ENCODE measurements at places on chromosomes 7 and 10. TPM values are rescaled to one million over a fixed set of nuclear protein-coding genes. Genes with fewer than 3 reads are reported as not detected.

DNA sequence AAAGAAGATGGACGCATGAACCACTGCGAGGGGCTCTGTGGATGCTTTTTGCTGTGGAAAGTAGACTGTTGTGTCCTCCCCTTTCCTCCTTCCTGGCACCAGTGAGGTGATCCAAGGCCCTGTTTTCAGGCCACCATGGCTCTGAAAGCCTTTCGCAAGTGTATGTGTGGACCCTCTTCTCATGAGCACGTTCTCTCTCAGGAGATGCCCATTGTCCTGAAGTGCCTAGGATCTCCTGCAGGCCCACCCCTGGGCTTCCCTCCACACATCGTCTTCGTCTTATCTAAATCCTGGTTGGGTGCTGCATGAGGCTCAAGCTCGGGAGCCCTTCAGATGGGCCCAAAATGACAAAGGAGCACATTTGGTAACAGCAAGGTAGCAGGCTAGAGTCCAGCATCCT is 188.2 kb downstream of the PTPN20 start:
- no peak for DNase-seq

- no peak for DNase-seq
These were observed 156.7 kb upstream of the BET1 start for GRCh38 chr7:94160719-94161435.

- no peak for DNase-seq
These were observed 60.6 kb downstream of the ACADSB start for GRCh38 chr10:123069246-123069986.

GRCh38 chr10:64555666-64556065 is 1034.5 kb downstream of the REEP3 start:
- DNase-seq: no peak

- no peak for DNase-seq
These were observed 13.9 kb downstream of the VSTM2A start for GRCh38 chr7:54556121-54556520.

- DNase-seq: no peak
These were observed 1.5 kb downstream of the IL15RA start for GRCh38 chr10:5975641-5976473.

DNA sequence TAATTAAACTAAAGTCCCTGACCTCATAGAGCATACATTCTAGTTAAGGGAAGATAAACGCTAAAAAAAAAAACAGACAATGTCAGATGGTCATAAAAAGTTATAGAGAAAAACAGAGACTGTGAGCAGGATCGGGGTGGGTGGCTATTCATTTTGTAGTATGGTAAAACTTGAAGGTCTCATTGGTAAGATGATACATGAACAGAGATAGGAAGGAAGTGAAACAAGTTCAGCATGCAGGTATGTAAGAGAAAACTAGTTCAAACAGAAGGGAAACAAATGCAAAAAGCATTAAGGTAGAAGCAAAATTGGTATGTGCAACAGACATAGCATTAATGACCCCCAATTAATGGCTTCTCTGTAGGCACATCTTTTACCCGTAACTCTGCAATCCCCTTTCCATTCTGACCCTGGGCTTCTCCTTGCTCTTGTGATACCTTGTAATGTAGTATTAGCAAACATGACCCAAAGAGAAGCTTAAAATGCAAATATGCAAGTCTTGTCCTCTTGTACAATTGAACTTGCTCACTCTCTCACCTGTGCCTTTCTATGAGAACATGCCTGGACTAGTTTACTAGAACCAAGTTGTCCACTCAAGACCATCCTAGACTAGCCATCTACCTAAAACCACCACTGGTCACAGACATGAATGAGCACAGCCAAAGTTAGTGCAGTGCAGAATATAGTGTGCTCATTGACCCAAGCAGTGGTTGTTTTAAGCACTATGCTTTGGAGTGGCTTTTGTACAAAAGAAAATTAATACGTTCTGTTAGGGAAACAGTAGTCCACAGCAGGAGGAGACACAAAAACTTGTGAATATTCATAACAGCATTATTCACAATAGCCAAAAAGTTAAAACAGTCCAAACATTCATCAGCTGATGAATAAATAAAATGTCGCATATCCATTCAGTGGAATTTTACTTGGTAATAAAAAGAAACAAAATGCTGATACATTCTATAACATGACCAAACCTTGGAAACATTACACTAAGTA is 57.0 kb downstream of the BRAF start:
- DNase-seq: no peak

GRCh38 chr7:12031186-12031585 is 179.9 kb upstream of the TMEM106B start:
- no peak for DNase-seq

PNLIPRP3 gene
- not detected for total RNA-seq

IFIT1B gene
- total RNA-seq: not detected

HGF gene
- 0.32 TPM for total RNA-seq

MGAM2 gene
- total RNA-seq: not detected
